Activated CD4-positive, alpha-beta T cell treated with anti-CD3 and anti-CD28 coated beads, Interleukin-2, amount 50 U/mL, for 48 hours (primary cell): ENCODE measurements at places on chromosomes 1 and 21.

DNA sequence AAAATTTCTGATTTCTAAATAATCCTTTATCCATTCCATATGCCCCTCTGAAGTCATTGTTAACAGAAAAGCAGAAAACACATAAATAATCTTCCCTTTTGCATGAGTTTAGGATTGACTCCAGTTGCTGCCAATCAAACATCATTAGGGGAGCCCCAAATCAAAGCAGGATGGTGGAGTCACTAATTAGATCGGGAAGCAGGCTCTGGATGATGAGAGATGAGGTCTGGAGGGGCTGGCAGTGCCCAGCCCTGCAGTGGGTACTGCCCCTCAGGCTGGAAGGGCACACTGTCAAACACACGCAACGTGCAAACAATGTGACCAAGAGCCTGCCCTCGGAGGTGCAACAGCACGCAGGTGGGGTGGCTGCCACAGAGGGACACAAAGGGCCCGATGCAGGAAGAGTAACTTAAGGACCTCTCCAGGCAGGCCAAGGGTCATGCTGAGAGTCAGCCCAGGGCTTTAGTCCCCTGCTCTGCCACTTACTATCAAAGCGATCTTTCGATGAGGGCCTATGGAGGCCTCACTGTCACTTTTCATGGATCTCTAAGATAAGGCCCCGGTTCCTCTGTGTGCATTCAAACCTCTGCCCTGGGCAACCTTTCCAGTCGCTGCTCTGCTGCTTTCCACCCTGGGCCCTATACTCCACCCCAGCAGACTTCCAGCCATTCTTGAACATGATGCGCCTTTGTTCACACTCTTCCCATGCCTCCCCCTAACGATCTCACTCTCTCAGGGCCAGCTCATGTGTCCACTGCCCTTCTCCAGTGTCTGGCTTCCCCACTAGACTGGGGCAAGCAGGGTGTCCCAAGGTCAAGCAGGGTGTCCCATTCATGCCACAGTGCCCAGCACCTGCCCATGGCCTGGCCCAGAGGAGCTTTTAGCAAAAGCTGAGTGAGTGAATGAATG, 98.9 kb downstream of the DMRTB1 start:
- no peak for DNase-seq

DNA sequence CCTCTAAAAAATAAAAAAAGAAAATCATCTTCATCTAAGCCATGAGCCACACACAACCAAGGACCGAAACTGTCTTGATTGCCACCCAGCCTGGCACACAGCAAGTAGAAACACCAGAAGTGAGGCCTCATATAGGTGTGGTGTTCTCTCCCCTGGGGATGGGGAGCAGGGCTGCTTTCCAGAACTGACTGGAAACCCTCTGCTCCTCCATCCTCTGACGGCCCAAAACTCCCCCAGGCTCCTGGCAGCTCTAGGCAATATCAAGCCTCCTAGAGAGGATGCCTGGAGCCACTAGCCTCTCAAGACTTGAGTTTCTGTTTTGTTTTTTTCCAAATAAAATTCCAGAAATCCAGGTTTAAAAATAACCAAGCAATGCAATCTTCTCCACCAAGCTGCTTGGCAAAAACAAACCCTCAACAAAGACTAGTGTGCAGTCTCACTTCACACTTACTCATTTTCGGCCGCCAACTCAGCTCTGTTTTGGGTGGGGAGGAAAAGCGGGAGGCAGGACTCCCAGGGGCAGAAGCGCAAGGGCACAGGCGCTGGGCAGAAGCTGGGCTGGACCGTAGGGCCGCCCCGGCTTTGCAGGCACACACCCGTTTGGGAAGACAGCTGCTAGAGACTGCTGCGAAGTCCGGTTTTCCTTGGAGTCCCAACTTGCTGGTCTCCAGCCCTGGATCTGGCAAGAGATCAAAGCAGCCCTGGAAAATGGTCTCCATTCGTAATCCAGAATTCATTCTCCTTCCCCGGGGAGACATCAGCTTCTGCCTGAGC, 78.2 kb upstream of the CAPZB start:
- no peak for DNase-seq

- peak; percentile 9 for DNase-seq
Measured at GRCh38 chr1:202034683-202035462, 24.5 kb downstream of the ELF3 start.

DNA sequence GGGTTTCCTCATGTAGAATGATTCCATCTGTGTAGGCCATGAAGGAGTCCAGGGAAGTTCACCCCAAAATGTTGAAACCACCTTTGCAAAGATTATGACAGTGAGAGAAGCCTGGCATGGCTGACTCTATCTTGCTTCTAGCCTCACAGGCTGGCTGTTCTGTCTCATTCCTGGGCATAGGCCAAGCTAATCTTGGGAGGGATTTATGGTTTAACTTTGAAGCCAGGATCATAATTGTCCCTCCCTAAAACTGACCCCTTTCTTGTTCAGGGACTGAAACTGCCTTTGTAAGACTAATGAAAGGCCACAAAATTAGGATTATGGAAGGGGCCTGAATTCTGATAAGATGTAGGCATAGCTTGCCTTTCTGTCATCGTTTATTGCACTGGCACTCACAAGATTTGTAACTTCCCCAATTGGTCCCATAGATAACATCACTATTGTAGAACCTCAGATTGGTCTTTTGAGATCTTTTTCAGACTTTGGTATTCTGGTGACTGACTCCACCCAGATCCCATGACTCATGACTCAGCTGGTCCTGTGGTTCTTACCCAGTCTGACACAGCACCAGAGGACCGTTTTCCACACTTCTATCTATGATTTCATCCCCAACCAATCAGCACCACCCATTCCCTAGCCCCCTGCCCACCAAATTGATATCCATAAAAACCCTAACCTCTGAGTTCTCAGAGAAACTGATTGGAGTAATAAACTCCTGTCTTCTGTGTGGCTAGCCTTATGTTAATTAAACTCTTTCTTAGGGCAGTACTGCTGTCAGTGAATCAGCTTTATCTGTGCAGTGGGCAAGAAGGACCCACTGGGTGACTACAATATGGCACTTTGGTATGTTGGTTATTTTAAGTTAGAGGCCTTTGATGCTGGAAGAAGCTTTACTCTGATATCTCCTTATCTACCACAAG, 13.6 kb upstream of the LAMTOR5 start:
- DNase-seq, result no peak

GRCh38 chr1:186892936-186893335, 64.2 kb downstream of the PLA2G4A start:
- no peak for DNase-seq

- no peak for DNase-seq
Measured at GRCh38 chr1:118100686-118101514, 84.1 kb downstream of the SPAG17 start.

- no peak for DNase-seq
Measured at GRCh38 chr1:94081566-94082344, 39.2 kb downstream of the ABCA4 start.

- DNase-seq, result no peak
Measured at GRCh38 chr1:106836708-106837107, 219.8 kb upstream of the PRMT6 start.

GRCh38 chr1:243712941-243713340, 137.1 kb downstream of the AKT3 start:
- no peak for DNase-seq

DNA sequence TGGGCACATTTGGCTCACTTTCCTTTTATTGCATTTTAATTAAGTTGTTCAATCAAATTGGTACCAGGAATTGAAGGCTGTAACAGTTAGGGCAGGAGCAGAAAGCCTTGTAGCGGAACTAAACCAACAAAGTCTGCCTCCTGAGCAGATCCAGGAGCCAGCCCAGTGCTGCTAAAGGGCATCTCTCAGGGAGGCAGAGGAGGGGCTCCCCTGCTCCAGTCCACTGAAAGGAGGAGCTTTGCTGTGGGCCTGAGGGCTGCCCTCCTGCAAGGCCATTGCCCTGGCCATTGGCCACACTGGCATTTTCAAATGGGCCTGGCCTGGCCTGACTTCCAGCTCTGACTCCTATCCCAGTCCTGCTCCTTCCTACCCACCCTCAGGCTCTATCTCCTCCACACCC, 3.7 kb upstream of the TRABD2B start:
- no peak for DNase-seq

GRCh38 chr1:38238294-38238693, 191.7 kb upstream of the POU3F1 start:
- no peak for DNase-seq

DNA sequence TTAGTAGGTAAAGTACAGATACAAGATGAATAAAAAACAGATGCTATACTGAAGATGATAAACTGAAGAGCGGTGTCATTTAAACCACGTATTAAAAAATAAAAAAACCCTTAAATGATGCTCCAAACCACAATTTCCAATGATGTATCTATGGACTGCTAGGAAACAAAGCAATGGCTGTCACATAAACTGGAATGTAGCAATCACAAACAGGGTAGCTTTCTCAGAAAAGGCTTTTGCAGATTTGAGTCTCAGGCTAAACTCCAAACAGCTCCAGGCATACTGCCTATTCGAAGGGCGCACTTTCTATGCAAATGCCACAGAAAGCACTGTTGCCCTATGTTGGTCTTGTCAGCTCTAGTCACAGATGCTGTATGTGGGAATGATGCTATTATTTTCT, 12.4 kb upstream of the H3-3A start:
- DNase-seq, result no peak

DNA sequence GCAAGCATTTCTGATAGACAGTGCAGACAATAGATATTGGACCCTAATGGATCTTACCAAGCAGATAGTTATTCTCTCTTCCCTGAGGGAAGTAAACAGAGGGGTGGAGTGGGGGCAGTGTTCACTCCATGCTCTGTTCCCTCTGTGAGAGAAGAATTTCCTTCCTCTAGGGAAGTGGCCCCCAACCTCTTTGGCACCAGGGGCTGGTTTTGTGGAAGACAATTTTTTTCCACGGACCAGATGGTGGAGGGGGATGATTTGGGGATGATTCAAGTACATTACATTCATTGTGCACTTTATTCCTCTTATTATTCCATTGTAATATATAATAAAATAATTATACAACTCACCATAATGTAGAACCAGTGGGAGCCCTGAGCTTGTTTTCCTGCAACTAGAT, 459.9 kb downstream of the ADGRL2 start:
- DNase-seq, result no peak

- no peak for DNase-seq
Measured at GRCh38 chr1:15207031-15207828, 39.8 kb upstream of the FHAD1 start.

GRCh38 chr1:97632776-97633175, 288.1 kb downstream of the DPYD start:
- DNase-seq, result no peak

DNA sequence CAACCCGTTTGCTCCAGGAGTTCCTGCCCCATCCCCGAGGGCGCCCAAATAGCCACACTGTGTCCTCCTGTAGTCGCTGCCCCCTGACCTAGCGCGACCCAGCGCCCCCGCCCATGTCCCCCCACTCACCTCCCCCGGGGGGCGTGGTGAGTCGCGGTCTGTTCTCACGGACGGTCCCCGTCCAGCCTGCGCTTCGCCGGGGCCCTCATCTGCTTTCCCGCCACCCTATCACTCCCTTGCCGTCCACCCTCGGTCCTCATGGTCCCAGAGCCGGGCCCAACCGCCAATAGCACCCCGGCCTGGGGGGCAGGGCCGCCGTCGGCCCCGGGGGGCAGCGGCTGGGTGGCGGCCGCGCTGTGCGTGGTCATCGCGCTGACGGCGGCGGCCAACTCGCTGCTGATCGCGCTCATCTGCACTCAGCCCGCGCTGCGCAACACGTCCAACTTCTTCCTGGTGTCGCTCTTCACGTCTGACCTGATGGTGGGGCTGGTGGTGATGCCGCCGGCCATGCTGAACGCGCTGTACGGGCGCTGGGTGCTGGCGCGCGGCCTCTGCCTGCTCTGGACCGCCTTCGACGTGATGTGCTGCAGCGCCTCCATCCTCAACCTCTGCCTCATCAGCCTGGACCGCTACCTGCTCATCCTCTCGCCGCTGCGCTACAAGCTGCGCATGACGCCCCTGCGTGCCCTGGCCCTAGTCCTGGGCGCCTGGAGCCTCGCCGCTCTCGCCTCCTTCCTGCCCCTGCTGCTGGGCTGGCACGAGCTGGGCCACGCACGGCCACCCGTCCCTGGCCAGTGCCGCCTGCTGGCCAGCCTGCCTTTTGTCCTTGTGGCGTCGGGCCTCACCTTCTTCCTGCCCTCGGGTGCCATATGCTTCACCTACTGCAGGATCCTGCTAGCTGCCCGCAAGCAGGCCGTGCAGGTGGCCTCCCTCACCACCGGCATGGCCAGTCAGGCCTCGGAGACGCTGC, 1.1 kb downstream of the HTR6 start:
- DNase-seq, result no peak

- no peak for DNase-seq
Measured at GRCh38 chr1:62991152-62991551, 207.2 kb downstream of the ATG4C start.

DNA sequence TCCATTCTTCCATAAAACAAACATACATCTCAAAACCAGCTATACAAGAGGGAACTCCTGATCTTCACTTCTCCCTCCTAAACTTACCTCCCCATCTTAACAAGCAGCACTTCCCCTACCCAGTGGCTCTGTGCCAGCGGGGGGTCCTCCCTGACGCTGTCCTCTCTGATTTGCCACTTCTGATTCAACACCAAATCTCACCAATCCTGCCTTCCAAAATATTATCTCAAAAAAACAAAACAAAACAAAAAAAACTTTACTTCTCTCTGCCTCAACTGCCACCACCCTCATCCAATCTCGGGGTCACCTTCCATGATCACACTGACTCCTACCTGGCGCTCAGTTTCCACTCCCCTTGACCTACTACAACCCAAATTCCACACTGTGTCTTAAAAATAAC, 72.8 kb downstream of the SLC45A1 start:
- DNase-seq, result no peak

- no peak for DNase-seq
Measured at GRCh38 chr1:174916846-174917245, 82.9 kb upstream of the CACYBP start.

DNA sequence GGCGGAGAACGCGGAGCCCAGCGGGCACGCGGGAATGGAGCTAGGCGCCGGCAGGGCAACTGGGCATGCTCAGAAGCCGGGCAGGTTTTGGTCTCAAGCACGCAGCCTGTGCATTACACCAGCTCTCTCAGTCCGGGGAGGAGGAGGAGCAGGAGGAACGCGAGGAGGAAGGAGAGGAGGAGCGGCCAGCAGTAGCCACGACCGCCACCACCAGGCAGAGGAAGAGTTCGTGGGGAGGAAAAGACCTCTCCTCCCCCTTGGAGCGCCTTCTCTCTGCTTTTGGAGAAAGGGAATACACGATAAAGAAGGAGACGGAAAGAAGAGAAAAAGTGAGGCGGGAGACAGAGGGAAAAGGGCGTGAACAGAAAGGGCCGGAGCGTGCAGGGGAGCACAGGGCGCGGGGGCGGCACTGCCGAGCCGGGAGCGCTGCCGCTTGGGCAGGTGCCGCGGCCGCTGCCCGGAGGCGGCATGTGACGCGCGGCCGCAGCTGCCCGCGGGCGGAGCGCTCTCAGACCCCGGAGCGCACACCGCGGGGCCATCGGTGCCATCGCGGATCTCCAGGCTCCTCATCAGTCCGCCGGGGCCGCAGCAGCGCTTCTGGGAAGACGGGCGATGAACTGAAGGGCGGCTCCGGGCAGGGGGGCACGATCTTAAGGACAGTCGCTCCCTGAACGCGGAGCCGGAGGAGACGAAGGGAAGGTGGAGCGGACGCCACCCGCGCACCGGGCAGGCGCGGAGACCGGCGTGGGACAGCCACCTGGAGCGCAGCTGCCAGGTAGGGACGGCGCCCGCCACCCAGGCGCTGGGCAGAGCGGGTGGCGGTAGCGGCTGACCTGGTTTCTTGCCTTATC, at the start of gene CHRM3:
Gene CHRM3, plus strand, starts transcription at position 116 of the 851 bp plus-strand sequence. CDS start 520,884 bp downstream, outside the sequence.
- DNase-seq, result peak; percentile 45
